Anterior cingulate cortex (tissue), 58 donors: ENCODE measurements at places on chromosomes 5 and 9.

- DNase-seq, result no peak
Observed at GRCh38 chr5:456351-457194, 13.6 kb downstream of the EXOC3 start.

- no peak for DNase-seq
Observed at GRCh38 chr5:94217216-94217615, 401.2 kb downstream of the KIAA0825 start.

DNA sequence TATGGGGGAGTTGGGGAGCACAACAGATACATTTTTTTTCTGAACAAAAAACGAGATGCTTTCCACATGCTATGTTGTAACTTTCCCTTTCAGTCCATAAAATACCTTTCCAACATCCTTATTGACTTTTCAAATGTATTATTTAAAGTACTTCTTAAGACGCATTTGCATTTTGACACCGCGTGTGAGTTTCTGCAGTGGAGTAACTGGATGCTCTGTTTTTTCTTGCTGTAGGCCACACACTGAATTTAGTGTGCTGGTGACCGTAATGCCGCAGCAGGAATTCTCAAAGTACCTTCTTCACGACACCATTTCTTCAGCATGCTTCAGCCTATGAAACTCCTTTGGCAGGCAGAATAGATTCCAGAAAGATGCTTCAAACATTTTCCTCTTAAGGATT, 14.3 kb upstream of the EPB41L4B start:
- DNase-seq, result no peak

- DNase-seq, result no peak
Observed at GRCh38 chr9:87157366-87158031, 210.2 kb upstream of the GAS1 start.

- no peak for DNase-seq
Observed at GRCh38 chr9:120652934-120653333, 61.3 kb downstream of the MEGF9 start.

DNA sequence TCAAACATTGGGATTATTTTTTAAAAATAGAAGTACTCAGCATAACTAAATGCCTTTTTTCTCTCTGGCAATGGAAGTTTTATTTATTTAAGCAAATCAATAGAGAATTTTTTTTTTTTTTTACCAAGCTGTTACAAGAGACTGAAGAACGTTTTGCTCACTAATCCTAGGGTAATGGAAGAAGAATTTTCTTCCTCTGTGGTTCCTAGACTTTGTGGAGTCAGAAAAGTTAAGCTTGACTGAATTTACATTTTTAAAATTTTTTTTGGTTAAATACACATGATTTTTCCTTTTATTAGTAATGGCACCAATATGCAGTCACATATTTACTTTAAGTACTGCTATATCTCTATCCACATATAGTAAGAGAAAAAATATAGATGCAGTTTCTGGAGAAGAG, 189.8 kb downstream of the PCSK1 start:
- DNase-seq, result no peak

DNA sequence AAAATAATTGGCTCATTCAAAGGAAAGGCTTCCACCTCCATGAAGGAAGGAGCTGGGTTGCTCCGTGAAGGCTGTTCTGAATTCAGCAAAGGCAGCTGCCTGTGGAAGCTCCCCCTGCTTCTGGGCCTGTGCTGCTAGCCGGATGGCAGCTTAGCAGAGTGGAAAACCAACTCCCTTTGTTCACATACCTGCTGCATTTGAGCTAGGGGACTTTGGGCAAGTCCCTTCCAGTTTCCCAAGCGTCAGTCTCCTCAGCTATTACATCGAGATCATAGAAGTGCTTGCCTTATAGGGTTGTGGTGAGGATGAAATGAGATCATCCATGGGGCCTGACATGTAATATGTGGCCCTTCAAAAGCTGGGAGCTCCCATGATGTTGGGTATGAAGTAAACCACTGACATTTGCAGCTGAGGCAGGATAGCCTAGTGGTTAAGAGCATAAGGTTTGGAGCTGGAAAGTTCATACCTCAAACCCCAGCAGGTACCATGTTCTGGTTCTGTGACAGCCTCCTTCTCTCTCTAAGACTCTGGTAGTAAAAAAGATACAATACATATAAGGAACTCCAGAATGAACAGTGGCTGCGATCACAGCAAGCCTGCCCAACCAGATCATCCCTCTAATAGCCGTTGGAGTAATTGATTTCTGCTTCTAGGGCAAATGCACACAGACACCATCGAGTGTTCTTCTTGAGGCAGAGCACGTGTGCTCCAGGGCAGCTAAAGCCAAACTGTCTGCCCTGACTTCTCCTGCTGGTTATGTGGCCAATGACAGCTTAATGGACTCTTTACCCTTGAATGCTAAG, 11.0 kb upstream of the DENND1A start:
- DNase-seq, result no peak

DNA sequence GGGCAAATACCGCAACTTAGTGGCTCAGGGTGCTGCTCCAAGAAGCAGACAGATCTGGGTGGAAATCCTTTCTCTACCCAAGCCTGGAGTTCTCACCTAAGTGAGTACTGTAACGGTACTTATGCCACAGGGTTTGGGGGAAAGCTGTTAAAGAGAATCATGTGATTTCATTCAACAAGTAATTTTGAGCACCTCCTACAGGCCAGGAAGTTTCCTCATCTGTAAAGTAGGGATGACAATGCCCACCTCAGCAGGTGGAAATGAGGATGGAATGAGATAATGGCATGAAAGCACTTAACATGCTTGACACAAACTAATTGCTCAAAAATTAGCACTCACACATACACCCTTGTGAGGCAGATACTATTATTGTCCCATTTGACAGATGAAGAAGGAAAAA, 114.1 kb downstream of the JAKMIP2 start:
- DNase-seq, result no peak

GRCh38 chr5:126972062-126972895, 58.1 kb downstream of the MARCHF3 start:
- DNase-seq, result no peak

DNA sequence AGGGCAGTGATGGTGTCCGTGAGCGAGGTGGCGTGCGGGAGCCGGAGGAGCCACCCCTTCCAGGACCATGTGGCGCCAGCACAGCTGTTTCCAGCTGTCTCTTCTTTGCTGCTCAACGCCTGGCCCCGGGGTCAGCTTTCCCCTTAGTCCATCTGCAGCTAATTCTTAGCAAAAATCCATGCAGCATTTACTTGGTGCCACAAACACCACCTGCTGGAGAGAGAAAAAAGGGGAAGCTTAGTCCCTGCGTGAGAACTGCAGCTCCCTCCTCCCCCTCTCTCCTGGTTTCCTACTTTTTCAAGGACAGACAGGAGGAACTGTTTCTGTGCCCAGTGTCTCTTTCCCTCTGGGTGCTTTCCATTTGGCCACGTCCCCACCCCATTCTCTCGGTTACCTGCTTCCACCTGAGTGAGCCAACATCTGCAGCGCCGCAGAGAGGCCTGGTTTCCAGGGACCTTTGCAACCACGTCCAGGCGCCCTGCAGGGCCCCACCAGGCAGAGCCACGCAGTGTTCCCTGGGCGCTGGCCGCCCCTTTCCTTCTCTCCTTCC, 3.4 kb downstream of the SLC6A19 start:
- DNase-seq, result no peak

DNA sequence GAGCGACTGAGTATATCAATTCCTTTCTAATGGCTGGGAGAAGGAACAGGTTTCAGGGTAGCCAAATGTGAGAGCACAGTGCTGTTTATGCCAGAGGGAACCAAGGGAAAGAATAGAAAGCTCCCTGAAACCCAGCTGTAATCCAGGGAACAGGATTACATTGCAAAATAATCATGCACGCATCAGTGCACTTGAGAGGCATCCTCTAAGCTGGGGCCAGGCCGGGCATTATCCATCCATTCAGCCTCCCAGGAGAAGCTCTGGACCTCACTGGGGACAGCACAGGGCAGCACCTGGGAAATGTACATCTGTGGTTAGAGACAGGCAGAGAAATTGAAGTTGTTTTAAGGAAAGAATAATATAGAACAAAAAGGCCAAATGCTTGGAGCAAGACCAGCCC, 72.7 kb downstream of the MTRR start:
- DNase-seq, result no peak

DNA sequence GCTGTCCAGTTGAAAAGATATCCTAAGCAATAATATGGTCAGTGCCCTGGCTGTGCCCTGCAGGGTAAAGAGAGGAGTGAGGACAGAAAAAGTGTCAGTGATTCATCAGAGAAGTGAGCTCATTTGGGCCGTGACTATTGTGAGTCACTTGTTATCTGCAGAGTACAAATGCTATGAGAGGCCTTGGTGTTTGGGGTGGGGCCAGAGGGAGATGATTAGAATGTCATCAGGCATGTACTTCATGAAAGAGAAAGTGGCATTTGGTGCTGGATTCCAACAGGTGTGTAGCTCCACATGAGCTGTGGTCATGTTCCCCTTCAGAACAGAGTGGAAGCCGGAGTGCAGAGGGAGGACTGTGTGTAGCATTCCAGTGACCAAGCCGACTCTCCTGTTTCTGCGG, 174.1 kb downstream of the KDM4C start:
- no peak for DNase-seq

GRCh38 chr9:132152231-132152630, 9.6 kb upstream of the NTNG2 start:
- no peak for DNase-seq

GRCh38 chr9:98809311-98810101, 2.0 kb downstream of the GALNT12 start:
- no peak for DNase-seq

DNA sequence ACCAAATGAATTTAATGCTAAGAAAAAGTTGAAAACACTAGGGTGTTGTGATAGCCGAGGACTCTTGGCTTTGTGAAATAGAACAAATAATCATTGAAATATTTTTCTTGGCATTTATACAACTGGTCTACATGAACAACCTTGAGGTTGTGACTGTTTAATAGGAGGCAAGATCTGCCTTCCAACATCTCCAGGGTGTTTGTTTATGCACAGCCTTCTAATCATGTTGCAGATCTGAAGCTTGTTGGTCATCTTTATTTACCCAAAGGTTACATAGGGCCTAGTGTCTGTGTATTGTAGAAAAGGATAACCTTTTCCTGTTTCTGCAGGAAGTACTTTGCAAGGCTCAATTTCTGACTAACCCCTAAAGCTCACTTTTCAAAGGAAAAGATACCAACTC, 65.2 kb upstream of the RANBP3L start:
- no peak for DNase-seq

GRCh38 chr9:127452691-127453090, 1.4 kb downstream of the LRSAM1 start:
- no peak for DNase-seq

GRCh38 chr5:154284433-154284832, 93.9 kb downstream of the GALNT10 start:
- no peak for DNase-seq

GRCh38 chr5:35470866-35471265, 146.8 kb upstream of the SPEF2 start:
- DNase-seq, result no peak

DNA sequence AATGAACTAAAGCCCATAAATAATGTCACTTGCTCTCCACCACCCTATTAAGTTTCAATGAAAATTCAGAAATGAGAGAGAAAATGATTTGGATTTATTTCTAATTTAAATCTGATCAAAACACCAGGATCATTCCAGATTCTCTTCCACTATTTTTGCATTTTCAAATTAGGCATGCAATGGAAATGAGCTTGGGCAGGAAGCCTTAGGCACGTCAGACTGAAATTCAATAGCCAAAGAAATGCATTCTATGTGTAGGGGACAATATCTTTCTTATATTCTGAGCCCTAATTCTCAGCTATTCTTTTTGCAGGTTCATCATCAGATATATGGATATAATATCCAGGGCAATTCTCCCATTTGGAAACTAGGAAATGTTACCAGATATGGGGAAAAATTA, 132.8 kb downstream of the MCTP1 start:
- no peak for DNase-seq

GRCh38 chr5:104987074-104987473, 1424.5 kb upstream of the NUDT12 start:
- DNase-seq, result no peak

DNA sequence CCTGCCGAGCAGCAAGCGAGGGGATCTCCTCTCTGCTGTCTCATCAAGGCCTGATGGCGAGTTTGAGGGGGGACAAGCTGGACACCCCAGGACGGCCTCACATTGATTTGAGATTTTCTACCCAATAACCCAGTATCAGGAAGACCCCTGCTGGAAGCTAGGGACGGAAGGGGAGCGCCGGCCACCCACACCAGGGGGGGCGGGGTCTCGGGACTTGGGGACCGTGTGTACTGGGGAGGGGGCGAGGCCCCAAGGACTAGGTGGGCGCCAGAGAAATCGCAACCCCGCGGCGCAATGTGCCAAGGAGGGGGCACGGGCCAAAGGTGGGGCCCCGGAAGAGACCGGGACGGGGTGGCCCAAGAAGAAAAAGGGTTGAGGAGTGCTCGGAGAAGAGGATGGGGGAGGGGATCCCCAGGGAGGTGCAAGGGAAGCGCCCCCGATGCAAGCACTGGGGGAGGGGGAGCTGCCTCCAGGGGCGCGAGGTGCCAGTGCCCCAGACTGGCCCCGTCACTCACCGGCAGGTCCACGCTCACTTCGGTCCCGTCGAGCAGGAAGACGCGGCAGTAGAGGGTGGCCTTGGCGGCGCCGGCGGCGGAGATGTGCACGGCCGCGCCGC, 1.1 kb downstream of the EPB41L4B start:
- DNase-seq, result no peak

DNA sequence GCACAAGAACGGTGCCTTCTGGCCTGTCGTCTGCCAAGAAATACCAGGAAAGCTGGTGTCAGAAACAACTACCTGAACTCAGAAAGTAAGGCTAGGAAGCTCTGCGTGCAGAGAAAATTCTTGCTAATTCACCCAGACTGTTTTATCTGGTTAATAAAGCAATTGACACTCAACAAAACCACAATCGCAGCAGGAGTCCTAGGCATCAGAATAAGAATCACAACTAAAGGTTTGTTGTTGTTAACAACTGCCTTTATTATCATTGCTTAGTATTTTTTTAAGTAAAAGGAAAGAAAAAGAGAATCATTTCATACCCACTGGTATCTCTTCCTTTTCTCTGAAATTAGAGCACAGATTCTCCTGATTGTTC, 3.9 kb upstream of the ISL1 start:
- no peak for DNase-seq

DNA sequence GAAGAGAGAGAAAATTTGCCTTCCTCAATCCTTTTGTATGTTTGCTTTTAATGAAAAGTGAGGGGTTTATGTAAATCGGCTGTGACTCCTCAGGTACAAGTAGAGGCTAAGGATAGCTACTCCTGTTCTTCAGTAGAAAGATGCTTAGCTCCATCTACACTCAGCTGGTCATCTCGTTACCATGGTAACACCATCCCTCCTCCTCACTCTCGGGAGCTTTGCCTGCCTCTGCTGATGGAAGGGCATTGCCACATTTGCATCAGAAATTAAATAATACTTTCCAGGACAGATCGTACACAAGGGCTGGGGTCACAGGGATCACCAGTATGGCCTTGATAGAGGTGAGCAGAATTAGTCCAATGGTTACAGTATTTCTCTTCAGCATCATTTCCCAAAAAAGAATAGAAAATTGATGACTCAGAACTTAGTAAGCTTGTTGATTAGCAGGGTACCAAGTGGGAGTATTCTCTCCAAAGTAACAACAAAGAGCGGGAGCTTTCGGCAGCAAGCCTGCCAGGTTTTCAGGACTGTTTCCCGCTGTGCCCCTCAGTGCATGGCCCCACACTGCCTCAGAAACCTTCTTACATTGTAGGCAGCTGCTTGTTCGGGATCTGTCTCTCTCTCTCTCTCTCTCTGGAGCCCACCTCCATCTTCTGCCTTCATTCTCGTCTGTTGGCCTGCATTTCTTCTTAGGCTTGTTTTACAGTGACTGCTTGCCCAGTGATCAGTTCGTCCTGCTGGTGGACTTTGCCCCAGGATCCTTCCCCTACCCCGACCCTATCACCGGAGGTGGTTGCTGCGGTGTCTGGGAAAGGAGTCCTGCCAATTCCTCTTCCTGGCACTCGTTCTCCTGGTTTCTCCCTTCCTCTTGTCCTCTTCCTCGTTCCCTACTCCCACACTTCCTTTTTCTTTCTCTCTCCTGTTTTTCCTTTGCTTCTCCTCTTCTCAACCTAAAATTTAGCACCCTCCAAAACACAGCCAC, 51.9 kb upstream of the SNAPC3 start:
- peak; percentile 11 for DNase-seq
